H54 (cell line): ENCODE measurements at places on chromosomes 1 and 21.
A peak's percentile ranks its signal among the peaks of the same experiment; 100 is the strongest.

- DNase-seq = peak; percentile 50
These were observed 283.5 kb downstream of the C1orf94 start for GRCh38 chr1:34460193-34460592.

DNA sequence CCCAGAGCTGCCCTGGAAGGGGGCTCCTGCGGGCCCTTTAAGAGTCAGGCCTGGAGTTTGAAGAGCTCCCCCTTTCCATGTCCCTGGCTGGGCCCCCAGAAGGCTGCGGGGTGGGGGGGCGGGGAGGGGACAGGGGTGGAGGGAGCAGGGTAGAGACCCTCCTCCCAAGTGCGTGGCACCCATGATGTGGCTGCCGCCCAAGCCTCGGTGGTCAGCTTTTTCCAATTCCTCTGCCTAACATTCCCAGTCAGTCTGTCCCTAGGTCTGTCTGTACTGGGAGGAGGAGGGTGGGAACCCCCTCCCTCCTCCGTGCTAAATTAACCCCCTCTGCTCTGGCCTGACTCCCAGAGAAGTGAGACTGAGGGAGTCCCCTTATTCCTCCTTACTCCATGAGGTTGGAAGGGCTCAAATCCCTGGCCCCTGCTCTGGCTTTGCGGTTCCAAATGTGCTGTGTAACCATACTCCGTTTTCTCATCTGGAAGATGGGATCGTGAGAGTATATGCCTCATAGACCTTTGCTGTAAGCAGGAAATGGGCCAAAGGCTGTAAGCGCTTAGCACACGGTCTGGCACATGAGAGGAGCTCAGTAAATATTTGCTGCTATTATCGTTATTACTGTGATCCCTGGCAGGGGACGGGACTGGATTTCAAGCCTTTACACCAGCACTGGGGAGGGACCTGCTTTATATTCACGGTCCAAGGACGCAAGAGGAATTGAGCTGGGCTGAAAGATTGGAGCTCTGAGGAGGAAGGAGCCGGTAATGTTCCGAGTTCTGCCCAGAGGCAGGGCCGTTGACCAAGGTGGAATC lies 658 bp upstream of the COL16A1 start:
- DNase-seq = no peak

DNA sequence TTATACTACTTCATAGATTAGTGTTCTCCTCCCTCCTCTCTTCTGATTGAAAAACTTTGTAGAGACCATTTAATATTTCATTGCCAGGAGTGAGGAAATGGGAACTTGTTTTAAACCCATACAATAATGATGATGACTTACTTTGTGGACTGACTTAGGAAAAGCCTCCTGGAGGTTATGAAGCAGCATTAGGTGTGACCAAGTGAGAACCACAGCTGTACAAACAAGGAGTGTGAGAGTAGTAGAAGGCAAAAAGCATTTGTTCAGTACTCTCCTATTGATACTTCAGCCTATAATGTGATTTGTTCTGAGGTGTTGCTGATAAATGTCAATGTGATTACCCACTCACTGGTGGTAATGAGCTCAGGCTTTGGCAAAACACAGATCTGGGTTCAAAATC lies 8.4 kb downstream of the TIPRL start:
- DNase-seq = no peak

DNA sequence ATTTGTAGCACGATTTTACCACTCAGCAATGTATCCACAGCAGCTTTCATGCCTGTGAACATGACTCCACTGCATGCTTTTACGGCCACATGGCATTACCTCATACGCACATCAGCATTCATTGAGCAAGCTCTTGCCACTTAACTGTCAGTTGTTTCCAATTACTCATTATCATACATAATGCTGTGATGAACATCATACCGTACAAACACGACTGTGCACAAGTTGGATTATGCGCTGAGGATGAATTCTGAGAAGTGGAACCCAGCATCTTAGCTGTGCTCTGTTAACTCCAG lies 9.6 kb downstream of the UMODL1 start:
- no peak for DNase-seq

GRCh38 chr1:30409476-30410152 lies 313.8 kb downstream of the MATN1 start:
- no peak for DNase-seq

DNA sequence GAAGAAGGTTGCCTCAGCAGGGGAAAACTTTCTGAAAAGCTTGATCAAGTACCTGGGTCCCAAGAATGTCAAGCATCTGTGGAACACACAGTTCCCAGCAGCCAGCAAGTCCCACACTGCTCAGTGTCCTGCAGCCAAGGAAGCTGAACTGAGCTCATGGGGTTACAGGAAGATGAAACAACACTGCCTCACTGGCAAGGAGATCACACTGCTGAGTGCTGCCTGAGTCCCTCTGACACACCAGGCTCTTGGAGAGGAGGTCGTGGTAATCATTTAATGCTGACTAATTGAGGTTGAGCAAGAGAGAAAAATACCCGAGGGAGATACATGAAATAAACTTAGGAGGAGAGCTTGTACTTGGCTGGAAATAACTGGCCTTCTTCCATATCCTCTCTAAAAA lies 75.2 kb downstream of the MPZL1 start:
- peak; percentile 70 for DNase-seq

GRCh38 chr1:207174913-207175312 lies 70.9 kb downstream of the C4BPA start:
- no peak for DNase-seq

- no peak for DNase-seq
These were observed 21.6 kb downstream of the ITGB2 start for GRCh38 chr21:44898851-44899767.

GRCh38 chr1:6426277-6426971 lies 1.8 kb downstream of the ESPN start:
- DNase-seq = no peak

- no peak for DNase-seq
These were observed 15.4 kb upstream of the ARF1 start for GRCh38 chr1:228066891-228067654.

- DNase-seq = no peak
These were observed 28.3 kb upstream of the KIF26B start for GRCh38 chr1:245126530-245126929.

GRCh38 chr1:33866281-33866680 lies 2.4 kb downstream of the HMGB4 start:
- no peak for DNase-seq

GRCh38 chr1:222781251-222781650 lies 33.6 kb upstream of the DISP1 start:
- DNase-seq = no peak

DNA sequence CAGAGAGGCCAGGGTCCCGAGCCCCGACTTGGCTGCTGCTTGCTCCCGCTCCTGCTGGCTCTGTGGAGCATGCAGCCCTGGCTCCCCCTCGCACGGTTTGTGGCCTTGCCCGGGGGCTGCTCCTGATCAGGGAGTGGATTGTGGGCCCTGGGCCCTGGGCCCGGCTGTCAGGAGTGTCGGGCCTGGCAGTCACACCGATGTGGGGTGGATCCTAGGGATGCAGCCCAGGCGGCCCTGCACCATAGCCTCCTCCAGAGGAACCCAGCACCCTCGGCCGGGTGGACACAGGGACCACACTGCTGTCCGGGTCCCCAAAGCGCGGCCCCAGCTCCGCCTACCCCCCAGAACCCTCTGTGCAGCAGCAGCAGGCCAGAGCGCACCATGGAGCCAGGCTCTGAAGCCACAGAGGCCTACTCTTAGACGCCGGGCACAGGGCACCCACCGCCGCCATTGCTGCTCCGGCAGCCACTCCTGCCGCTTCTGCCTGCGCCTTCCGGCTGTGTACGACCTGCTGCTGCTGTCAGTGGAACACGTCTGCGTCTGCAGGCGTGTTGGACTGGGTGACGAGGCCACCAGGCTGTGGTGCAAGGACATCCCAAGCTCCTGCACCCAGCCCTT lies 9.4 kb downstream of the SLX9 start:
- DNase-seq = no peak

DNA sequence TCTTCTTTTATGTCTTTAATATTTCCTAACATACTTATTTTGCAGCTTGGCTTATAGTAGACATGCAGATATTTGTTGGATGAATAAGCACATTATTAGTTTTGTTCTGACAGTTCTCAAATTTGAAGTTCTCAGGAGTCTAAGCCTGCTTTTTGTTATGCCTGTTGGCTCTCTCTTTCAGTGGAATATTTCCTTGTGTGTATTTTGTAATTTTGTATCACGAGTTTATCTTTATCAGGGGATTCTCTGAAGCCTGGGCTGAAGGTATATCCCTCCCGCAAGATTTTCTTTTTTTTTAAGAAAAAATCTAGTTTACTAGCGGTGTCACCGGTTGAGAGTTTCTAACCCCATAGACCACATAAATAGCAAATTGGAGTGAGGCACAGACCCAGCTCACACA lies 105.9 kb downstream of the RGL1 start:
- DNase-seq = no peak

- no peak for DNase-seq
These were observed 387.8 kb upstream of the RUNX1 start for GRCh38 chr21:35436899-35437298.

GRCh38 chr1:201562257-201562656 lies 23.3 kb downstream of the NAV1 start:
- DNase-seq = peak; percentile 86

GRCh38 chr1:85058786-85059185 lies 10.5 kb upstream of the MCOLN3 start:
- DNase-seq = no peak

GRCh38 chr1:112508278-112509004 lies at the start of gene WNT2B:
Gene WNT2B, plus strand, starts transcription at chr1:112508965. Its CDS starts 298 bp downstream, at chr1:112509263.
- no peak for DNase-seq

DNA sequence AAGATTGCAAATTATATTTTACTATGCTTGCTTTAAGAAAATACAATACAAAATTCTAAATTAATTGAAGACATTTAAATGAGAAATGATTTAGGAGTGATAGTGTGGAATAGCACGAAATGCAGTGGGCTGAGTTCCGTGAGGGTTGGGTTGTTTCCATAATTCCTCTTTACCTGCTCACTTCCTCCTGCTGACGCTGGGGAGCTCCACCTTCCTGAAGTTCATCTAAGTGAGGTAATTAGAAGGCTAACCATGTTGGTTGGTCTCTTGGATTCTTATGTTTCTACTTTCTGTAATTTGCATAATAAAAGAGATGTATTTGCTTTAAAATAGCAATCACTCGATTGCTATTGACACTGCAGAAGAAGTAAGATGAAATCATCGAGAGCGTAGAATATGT lies 4.7 kb downstream of the OR14I1 start:
- no peak for DNase-seq

GRCh38 chr1:180842491-180843275 lies 70.0 kb upstream of the KIAA1614 start:
- DNase-seq = no peak
